ENCODE measurements at places on chromosomes 6 and 20. TPM values are rescaled to one million over a fixed set of nuclear protein-coding genes. Genes with fewer than 3 reads are reported as not detected.
A peak's percentile ranks its signal among the peaks of the same experiment; 100 is the strongest.

The DEFB124 gene
- not detected for total RNA-seq

- no peak for ATAC-seq
Observed at GRCh38 chr6:69116658-69117057, 481.6 kb downstream of the ADGRB3 start.

DNA sequence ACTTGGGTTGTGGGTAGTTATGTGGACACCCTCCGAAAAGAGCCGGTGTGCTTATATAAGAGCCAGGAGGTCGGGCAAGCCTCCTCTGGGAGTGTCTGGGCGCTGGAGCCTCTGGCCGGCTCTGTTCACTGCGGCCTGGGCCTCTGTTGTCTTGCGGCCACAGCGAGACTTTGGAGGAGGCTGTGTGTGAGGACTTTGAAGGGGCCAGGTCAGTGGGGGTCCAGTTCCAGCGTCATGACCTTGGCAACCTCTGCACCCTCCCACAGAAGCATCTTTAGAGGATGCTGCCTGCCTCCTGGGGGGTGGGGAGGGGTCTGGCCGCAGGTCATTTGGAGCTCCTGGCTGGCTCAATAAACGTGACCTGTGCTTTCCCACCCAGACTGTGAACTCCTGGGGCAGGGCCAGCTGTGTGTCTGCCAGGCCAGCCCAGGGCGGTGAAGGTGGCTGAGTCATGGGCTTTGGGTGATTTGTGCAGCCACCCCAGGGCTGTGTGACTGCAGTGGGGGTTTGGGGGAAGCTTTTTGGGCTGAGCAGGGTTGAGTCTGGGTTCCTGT, 1.2 kb downstream of the TCEA2 start:
- no peak for ATAC-seq

DNA sequence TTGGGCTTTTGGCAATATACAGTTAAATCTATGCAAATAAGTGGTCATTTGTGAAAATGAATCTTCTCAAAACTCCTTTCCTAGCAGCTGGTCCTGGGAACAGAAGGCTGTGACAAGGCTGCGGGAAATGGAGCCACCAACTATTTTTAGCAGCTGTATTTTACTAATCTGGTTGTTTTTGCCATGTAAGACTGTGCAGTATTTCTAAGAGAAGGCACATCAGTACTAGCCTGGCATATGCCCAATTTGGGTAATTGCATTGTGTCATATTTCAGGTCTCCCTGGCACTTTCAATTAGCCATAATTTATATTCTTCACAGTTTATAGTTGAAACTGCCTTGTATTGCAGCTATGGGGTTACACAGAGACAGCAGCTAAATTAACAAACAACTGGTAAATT, 109.6 kb downstream of the MANEA start:
- no peak for ATAC-seq

DNA sequence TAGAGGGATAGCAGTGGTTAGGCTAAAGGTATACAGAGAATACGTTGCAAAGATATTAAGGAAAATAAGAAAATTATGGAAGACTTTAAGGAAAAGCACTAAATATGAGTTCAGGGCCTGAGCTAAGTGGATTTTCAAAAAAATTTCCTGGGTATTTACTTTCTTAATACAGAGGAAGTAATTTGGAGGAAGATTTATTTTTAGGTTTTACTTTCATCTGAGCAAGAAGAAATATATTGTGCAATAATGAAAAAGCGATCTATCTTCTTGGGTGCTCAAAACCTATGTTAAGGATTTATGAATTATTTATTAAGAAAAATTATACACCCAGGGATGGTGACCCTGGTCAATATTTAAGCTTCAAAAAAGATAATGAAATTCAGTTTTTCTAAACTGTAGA, 224.7 kb downstream of the PLCB1 start:
- ATAC-seq: no peak

The RUNX2 gene
- total RNA-seq: 0.94 TPM

DNA sequence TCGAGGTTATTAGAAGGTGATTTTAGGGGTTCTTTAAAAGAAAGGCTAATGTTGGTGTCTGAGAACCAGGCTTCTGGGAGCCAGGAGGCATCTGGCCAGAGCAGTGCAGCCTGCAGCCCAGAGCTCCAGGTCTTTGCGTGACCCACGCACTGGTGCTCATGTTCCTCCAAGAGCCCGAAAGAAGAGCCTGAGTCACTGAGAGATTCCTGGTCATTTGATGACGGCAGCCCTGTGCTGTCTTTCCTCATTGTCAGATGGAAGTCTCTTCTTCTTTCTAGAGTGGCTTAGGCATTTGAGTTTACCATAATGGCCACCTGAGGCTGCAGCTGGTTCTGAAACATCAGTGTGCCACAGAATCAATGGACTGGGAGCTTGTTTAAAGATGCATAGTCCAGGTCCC, 46.4 kb downstream of the CD109 start:
- no peak for ATAC-seq

The NT5E gene
- 21.3 TPM for total RNA-seq

DNA sequence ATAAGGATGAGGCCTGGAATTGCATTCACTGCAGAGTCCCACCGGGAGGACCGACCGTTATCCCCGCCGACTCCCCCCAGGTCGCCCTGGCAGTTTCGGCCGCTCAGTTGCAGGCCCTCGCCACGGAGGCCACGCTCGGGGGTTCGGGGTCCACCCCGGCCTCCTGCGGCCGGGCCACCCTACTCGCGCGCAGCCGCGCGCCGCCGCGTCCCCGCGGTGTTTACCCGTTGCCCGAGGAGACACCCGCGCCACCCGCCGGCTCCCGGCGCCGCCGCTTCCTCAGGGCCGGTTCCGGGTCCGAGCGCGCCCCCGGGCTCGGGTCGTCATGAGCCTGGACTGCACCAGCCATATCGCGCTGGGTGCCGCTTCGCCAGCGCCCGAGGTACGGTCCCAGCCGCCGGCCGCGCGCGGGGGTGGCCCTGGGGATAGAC, at the start of gene CCDC170:
Gene CCDC170, plus strand, starts transcription at position 214 of the 431 bp plus-strand sequence. Its CDS starts 112 bp downstream, at position 326.
- ATAC-seq: peak; percentile 52

- ATAC-seq: peak; percentile 17
Observed at GRCh38 chr20:18567739-18568091, 483 bp downstream of the SMIM26 start.

GRCh38 chr20:63333241-63333836, 27.8 kb downstream of the CHRNA4 start:
- ATAC-seq: no peak

DNA sequence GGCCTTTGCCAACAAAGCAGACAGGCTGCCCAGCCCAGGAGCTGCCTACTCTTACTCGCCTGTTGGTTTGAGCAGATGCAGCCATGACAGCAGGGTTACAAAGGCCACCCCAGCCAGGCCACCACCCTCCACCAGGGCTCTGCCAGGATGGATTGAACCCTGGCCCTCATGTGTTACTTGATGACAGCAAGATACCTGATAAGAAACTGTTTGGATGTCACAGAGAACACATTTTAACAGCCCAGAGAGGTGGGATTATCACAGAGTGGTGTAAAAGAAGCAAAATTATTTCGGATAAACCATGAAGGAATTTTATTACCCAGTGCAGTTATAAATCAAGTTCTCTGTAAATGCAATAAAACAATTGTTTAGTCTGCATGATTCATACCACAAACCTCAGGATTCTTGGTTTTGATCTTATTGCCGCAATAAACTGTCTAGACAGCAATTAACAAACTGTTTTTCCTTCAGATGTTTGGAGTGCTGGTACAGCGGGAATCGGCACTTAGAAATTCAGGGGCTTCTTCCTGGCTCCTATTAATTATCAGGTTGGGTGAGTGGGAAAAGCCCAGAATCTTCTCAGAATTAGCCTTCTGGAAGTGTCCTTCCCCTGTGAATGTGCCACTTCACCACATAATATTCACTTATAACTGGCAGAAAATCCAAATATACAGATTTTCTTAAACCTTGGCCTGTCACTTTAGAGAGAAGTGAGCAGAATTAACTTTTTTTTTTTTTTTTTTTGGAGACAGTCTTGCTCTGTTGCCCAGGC, 58.0 kb upstream of the SALL4 start:
- ATAC-seq: no peak

DNA sequence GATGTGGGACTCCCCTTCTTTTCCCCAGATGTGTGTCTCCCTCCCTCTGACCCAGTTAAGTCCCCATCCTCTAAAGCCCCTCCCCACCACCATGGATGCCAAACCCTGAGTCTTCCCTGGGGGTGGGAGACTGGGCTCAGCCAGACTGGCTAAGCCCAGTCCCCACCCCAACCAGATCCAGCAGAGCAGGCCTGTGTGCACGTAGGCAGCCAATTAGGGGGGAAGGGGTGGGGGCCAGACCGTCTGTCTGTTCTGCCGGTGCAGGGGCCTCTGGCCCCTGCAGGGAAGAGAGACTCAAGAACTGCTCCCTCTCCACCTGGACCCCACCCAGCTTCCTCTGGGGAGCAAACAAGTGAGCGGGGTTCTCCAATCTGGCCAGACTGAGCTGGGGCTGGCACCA, 605 bp downstream of the COX4I2 start:
- ATAC-seq: no peak

DNA sequence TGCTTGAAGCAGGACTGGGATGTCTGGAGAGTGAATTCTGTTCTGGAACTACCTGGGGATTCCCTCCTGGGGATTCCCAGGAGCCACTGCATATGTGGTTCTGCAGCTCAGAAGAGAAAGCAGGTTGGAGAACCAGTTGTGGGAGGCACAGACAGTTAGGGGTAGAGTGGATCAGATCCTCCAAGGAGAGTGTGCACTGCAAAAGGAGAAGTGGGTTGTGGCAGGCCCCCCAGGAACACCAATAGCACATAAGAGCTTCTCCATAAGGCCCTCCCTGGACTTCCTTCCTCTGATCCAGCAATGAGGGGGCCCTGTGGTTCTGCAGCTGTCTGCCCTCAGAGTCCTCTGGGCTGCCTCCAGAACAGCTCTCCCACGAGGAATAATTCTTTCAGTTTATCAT, 369.2 kb upstream of the CNR1 start:
- no peak for ATAC-seq

The CPXM1 gene
- 2.3 TPM for total RNA-seq

The TRMT6 gene
- total RNA-seq: 11.7 TPM

DNA sequence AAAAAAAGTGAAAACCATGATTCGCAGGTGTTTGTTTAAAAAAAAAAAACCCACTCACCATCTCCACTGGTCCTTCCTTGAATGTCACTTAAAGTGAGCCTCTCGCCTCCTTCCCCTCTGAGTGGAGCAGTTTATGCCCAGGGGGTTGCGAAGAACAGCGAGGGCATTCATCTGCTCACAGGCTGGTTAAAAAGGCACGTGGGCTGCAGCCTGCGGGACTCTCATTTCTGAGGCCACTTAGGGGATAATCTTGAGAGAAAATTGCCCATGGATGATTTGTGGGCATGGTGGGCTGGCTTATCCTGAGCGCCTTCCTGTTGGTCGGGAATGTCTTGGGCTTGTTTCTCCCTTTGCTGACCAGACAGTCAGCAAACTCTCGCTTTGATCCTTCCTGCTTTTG, 18.9 kb downstream of the BCAS4 start:
- ATAC-seq: no peak

The KCNB1 gene
- total RNA-seq: 35.1 TPM

- ATAC-seq: no peak
Observed at GRCh38 chr6:138346302-138347195, 31.2 kb upstream of the SMIM28 start.

DNA sequence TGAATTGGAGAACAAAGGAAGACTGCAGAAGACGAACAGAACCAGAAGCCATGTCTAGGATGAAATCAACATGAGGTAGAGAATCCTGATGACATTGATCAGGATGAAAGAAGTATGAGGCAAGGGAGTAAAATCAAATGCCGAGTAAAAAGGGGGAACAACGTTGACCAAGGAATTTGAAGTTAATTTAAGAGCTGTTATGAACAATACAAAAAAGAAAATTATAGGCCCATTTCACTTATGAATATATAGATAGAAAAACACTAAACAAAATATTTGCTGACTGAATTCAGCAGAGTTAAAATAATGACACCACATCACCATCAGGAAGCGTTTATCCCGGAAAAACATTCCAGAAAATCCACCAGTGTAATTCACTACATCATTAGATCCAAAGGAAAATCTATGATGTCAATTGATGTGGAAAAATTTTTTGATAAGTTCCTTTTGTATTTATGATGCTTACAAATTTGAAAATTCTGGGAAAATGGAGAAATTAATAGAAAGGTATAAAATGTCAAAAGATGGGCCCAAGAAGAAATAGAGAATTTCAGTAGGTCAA, 8.1 kb upstream of the CCN5 start:
- ATAC-seq: no peak

GRCh38 chr20:62804021-62804626, 511 bp upstream of the OGFR start:
- ATAC-seq: peak; percentile 11

DNA sequence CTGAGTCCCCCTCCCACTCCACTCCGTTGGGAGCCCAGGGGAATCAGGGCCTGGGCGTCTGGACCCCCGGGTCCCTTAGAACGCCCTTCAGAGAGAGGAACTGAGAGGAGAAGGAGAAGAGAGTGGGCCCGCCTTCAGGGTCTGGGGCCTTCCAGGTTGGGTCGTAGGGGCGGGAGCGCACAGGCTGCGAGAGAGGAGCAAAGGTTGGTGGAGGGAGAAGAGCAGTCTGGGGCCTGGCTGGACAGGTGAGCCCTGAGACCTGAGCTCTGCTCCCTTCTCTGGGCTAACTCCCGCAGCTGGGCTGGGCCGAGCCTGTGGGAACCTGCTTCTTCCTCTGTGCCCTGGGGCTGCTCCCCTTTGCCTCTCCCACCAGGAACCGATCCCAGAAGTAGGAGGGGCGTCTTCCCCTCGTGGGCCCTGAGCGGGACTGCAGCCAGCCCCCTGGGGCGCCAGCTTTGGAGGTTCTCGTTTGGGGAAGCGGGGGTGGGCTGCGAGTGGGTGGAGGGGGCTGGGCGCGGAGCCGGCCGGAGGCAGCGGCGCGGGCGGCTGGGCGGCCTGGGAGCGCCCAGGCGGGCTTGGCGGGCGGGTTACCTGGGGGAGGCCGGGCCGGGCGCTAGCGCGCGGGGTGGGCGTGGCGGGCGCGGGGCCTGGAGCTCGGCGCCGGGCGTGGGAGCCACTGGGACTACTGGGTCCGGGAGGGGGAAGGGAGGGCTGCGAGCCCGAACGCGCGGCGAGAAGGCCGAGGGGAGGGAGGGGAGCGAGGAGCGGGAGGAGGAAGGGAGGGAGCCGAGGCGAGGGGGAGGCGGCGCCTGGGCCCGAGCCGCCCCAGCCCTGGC, at the start of gene DDR1:
Gene DDR1, plus strand, starts transcription at position 835 of the 836 bp plus-strand sequence. CDS start 4,211 bp downstream, outside the sequence.
- peak; percentile 83 for ATAC-seq

The VWA7 gene
- total RNA-seq: 0.12 TPM

DNA sequence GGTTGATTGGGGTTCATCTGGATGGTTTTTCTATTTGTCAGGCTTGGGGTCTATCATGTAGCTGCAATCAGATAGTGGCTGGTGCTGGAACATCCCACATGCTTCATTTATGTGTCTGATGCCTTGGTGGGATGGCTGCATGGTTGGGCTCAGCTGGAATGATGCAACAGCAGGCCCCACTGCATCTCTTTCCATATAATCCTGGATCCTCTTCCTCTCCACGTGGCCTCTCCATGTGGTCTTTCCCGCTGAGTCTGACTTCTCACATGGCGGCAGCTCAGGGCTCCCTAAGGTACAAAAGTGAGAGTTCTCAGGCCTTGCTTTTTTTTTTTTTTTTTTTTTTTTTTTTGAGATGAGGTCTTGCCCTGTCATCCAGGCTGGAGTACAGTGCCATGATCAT, 65.0 kb upstream of the SUPT3H start:
- no peak for ATAC-seq
